Activated T-helper 1 cell treated with Interleukin-2 at 50 U/mL for 16 hours (primary cell): ENCODE measurements at places on chromosomes 16 and 17.

- DNase-seq, result no peak
Observed at GRCh38 chr17:36784633-36785032, 152.6 kb upstream of the LHX1 start.

DNA sequence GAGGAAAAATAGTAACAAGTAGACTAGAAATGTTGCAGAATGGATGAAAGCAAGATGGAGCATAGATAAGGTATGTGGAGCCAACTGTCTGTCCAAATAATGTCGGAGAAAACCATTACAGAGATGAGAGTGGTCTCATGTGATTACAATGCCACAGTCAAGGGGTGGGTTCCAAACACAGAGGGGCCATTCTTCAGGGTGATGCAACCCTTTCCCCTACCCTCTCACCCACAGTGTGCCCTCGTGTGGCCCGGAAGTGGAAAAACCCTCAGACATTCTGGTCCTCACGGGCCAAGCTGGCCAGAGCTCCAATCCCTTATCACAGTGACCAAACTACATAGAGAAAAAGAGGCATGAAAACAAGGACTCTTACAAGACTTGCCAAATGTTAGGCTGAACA is 17.7 kb upstream of the HS3ST3A1 start:
- DNase-seq, result no peak

GRCh38 chr16:1746693-1747195 is 24.6 kb downstream of the NME3 start:
- no peak for DNase-seq

GRCh38 chr17:79761894-79762589 is 15.9 kb upstream of the CBX2 start:
- DNase-seq, result no peak

DNA sequence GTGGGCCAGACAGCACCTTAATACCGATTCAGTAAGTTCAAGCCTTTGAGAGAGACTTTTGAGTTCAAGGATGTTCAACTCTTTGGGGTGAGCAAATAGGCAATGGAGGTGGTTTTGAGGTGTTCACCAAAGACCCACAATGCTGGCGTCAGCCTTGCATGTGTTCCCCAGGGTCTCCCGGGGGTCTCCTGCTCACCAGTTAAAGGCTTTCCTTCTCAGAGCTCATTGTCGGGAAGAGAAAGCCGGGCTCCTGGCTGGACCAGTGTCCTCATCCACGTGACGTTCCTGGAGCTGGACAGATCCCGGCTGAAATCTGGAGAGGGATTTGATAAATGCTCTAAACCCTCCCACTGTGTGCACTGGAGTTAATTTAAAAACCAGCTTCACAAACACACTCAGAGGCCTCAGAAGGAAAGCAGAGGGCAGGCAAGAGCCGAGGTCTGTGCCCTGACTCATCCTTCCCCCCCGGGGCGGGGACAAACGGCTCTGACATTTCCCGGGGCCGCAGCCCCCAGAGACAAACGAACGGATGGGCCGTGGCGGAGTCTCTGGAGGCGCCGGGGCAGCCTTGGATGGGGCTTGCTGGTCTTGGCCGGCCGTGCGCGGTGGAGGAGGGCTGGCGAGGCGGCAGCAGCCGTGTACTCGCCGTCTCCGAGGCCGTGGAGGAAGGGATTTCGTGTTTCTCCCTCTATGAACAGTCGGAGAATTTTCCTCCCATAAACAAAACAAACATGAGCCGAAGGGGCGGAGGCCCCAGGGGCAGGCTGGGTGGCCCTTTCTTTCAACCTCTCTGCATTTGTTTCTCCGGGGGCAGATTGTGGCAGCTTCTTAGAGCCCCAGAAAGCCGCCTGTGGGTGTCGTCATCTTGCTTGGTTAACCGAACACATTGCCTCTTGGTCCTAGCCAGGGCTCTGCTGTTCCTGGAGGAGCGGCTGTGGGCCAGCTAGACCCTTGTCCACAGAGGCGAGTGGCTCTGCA is 94.2 kb downstream of the NTN1 start:
- peak; percentile 7 for DNase-seq

DNA sequence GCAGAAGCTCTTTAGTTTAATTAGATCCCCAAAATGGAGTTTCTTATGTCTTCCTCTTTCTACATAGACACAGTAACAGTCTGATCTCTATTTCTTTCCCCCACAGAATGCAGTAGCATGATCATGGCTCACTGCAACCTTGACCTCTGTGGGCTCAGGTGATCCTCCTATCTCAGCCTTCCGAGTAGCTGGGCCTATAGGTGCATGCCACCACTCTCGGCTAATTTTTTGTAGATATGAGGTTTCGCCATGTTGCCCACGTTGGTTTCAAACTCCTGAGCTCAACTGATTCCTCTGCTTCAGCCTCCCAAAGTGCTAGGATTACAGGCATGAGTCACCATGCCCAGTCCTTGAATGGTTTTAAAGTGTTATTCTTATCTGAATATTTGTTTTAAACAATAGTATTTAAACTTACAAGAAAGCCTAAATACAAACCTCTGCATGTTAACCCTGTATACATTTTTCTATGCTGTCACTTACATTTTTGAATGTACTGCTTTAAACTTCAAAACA is 120.6 kb downstream of the GOSR1 start:
- no peak for DNase-seq

DNA sequence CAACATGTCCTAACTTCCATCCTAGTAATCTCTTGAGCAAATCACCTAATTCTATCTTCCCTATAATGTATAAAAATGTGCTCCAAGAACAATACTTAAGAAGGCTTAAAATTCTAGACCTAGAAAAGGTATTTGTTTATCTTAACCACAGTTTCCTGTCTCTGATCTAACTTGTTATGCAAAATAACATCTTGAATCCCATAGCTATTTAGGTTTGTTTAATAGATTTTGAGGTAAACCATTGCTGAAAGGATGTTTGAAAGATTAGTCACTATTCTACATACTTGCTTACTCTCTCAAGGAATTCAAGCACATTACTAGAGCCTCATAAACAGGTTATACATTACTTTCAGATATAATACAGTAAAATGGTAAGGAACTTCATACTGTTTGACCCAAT is 13.0 kb downstream of the CA10 start:
- no peak for DNase-seq

DNA sequence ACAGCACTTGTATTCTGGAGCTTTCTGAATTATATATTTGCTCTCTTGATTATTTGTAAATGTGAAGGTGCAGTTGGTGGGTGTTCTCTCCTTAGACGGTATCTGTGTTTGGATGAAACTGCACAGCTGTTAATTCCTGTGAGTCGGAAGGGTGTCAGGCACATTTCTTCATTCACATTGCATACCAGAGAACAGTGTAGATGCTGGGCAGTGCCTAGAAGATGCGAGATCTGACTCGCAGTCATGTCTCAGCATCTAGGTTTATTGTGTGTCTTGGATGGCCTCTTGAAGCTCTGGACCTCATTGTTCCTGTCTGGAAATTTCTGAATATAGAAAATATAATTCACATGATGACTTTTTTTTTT is 61.2 kb downstream of the CLEC16A start:
- no peak for DNase-seq

DNA sequence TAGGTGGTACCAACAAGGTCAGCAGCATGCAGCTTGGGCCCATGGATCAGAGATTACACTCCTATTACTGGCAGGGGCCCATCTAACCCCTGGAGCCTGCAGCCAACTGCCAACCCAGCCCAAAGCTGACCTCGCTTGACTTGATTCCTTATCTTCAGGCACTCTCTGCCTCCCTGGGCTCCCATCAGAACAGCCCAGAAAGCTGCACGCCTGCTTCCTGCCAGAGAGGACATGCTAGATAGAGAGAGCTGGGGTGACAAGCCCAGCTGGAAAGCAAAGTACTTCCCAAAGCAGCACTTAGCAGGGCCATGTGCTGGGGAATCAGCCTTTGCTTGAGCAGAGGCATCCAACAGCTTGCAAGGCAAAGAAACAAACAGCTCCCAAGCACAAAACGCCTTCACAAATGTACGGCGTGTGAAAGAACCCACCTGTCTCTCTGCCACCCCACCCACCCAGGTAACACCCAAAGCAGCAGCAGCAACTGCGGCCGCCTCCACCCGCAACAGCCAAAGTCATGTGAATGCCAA is 74.2 kb upstream of the NLK start:
- no peak for DNase-seq

GRCh38 chr17:45369421-45369820 is 52.6 kb upstream of the MAP3K14 start:
- no peak for DNase-seq

DNA sequence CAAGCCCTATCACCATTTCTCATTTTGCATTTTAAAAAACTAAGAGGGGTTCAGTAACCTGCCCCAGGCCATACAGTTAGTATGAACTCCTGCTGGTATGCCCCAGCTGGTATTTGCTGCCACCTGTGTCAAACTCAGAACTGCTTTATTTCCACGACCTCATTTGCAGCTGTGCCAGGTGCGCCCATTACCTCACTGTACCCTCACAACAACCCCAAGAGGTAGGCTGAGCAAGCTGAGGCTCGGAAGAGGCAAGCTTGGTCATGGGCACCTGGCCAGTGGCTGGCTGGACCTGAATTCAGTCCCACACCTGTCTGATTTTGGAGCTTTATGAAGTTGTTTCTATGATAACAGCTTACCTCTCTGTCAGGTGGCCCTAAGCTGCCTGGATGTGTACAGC is 7.6 kb downstream of the EPN2 start:
- DNase-seq, result no peak

- no peak for DNase-seq
Observed at GRCh38 chr16:88591577-88592021, 21.4 kb downstream of the ZC3H18 start.

- DNase-seq, result no peak
Observed at GRCh38 chr17:17353625-17354484, 50.7 kb downstream of the NT5M start.

- DNase-seq, result no peak
Observed at GRCh38 chr17:4479340-4479981, 19.2 kb upstream of the SPNS2 start.

- DNase-seq, result no peak
Observed at GRCh38 chr17:41360296-41360995, 9.2 kb downstream of the KRT33B start.

DNA sequence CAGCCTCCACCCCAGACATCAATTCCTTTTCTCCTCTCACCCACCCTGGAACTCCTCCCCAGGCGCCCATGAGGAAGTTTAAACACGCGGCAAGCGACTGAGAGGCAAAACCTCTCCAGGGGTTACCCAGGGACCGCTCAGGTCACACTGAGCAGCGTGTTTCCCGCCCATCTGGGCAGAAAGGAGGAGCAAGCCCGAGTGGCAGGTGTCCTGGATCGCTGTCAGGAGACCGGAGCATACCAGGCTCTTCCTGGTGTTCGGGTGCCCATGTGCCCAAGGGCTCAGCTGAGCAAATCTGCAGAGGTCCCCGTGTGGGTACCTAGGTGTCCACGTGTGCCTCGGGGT is 491 bp downstream of the SLC25A19 start:
- DNase-seq, result no peak

GRCh38 chr17:65366102-65366844 is 195.2 kb downstream of the AXIN2 start:
- DNase-seq, result no peak

- DNase-seq, result no peak
Observed at GRCh38 chr17:69552986-69553667, 138.6 kb downstream of the MAP2K6 start.

DNA sequence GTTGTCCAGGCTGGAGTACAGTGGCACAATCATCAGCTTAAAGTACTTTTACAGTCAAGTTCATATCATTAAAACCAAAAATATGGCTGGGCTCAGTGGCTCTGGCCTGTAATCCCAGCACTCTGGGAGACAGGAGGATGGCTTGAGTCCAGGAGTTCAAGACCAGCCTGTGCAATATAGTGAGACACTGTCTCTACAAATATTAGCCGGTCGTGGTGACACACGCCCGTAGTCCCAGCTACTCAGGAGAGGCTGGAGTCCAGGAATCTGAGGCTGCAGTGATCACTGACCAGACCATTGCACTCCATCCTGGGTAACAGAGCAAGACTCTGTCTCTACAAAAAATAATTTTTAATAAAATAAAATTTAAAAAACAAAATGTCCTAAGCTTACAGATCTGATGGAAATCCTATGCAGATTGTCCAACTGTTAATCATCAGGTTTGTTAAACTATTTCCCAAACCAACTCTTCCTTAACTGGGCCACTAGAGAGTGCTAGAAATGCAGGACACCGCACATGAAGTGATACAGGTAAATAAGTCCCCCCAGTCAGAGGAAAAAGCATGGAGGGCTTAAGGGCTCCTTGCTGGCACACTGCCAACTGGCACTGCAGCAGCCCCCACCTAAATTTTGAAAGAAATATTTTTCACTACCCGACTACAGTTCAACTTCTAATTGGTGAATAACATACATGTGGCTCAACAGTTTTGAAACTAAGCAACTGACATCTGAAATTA is 2.8 kb downstream of the USP22 start:
- no peak for DNase-seq

DNA sequence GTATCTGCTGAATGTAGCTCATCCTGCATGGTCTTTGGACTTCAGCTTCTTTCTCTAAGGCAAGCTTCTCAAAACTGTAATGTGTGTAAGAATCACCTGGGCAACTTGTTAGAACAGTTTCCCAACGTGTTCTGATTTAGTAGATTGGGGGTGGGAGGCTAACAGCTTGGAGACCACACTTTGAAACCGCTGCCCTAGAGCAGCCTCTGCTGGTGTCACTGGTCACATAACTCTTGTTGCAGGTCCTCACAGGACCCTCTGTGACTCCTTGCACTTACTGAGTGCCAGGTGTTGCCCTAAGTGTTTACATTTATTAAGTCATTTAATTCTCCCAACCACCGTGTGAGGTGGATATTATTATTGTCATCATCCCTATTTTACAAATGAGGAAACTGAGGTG is 9.9 kb downstream of the SLC35G3 start:
- DNase-seq, result no peak

- DNase-seq, result no peak
Observed at GRCh38 chr16:56936491-56936890, 4.5 kb downstream of the HERPUD1 start.

GRCh38 chr17:71371809-71372208 is 749.0 kb upstream of the SOX9 start:
- DNase-seq, result no peak

- no peak for DNase-seq
Observed at GRCh38 chr17:37695726-37696125, 49.1 kb downstream of the HNF1B start.

GRCh38 chr17:31527606-31528005 is 136.1 kb downstream of the RAB11FIP4 start:
- no peak for DNase-seq

GRCh38 chr17:7315570-7316235 is 543 bp upstream of the GPS2 start:
- DNase-seq, result no peak

GRCh38 chr17:19292377-19292711 is 55.2 kb downstream of the EPN2 start:
- no peak for DNase-seq

DNA sequence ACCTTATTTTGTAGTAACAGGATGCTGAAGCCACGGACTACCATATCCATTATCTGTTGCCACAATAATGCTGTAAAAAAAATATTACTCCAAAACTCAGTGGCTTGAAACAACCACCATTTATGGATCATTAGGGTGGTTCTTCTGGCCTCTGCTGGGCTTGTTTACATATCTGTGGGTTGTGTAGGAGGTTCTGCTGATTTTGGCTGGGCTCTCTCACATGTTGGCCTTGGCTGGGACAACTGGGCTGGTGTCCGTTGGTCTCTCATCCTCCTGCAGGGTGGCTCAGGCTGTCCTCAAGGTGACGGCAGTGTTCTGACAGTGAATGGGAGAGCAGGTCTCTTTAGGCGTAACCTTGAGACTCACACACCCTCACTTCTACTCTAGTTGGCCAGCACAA is 76.0 kb downstream of the GPR139 start:
- no peak for DNase-seq

- DNase-seq, result no peak
Observed at GRCh38 chr17:33435721-33436301, 142.7 kb upstream of the ASIC2 start.
